ENCODE measurements at places on chromosomes 2 and 18. TPM values are rescaled to one million over a fixed set of nuclear protein-coding genes. Genes with fewer than 3 reads are reported as not detected.
A peak's percentile ranks its signal among the peaks of the same experiment; 100 is the strongest.

DNA sequence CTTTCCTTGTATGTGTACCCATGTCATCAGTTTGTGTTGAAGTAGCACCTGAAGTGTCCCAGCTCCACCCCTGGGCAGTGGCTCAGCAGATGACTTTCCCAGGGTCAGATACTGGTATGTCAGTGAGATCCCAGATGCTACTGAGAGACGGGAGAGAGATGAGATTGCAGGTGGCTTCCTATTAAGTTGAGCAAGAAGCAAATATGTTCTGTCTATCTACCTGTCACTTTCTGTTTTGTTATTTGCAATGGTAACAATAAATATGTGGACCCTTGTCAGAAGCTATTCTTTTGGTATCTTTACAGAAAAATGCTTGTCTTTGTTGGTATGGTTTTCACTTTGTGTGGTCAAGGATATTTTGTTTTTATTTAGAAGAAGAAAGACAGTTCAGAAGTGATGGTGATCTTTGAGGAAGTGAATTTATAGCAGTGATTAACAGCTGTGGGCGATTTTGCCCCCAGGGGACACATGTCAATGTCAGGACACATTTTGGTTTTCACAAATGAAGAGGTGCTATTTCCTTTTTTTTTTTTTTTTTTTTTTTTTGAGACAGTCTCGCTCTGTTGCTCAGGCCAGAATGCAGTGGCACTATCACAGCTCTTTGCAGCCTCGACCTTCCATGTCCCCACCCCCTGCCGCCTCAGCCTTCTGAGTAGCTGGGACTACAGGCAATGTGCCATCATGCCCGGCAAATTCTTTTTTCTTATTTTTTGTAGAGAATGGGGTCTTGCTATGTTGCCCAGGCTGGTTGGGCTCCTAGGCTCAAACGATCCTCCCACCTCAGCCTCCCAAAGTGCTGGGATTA is 21.4 kb downstream of the MGAT5 start:
- DNase-seq = no peak

- no peak for DNase-seq
These were observed 329.0 kb downstream of the GBX2 start for GRCh38 chr2:235839226-235839625.

DNA sequence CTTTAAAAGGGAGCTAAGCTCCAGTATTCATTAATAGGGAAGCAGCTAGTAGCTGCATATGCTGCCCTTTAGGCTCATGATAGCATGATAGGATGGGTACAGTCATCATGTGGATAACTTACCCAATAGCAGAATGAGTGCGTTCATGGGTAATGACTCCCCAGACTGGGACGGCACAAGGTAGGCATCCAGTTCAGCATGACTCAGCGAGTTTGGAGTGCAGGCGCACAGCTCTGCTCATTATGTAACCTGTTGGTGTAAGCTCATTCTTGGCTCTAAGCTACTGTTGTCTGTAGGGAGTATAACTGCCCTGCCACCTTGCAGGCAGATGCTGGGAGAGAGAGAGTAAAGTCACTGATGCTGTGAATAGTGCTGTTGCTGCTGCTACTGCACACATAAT is 209.2 kb upstream of the SYT4 start:
- DNase-seq = no peak

GRCh38 chr2:241561832-241562231 is 3.3 kb downstream of the BOK start:
- peak; percentile 70 for DNase-seq

DNA sequence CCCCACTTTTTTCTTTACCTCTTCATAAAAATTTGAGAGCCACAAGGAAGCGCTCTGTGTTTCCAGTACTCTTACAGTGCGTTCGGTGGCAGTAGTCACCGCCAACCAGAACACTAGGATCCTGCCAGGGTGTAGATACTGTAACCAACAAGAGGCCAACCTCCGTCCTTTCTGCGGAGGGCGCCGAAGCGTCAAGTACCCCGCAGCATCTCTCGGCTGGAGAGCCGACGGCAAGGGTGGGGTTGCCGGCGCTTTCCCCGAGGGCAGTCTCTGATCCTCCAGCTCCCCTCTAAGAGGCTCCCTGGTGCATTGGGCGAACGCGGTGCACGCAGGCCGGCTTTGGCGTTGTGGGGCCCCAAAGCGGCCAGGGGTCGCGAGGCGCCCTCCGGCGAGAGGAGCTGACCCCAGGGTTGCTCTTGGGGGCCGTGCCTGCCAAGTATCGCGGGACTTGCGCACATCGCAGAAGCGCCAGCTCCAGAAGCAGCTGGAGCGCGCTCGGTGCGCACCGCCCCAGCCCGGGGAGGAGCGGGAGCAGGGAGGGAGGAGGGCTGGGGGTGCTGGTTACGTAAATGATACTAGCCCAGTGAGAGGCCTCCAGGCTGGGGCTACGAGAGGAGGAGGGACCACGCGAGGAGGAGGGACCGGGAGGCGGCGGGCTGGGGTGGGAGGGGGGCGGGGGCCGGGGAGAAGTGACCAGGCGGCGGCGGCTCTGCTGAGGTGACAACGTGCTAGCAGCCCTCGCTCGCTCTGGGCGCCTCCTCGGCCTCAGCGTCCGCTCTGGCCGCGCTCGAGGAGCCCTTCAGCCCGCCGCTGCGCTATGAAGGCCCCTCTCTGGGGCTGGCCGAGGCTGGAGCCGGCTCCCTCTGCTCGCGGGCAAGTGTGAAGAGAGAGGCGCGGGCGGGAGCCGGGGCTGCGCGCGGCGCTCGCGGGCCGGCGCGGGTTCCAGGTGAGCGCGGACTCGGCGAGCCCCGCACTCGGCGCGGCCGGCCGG is at the start of gene GALNT13:
Gene GALNT13 (plus strand): TSS at position 692 of the 991 bp plus-strand sequence.
- DNase-seq = peak; percentile 93

GRCh38 chr2:101956465-101957438 is 35.0 kb upstream of the IL1R2 start:
- no peak for DNase-seq

DNA sequence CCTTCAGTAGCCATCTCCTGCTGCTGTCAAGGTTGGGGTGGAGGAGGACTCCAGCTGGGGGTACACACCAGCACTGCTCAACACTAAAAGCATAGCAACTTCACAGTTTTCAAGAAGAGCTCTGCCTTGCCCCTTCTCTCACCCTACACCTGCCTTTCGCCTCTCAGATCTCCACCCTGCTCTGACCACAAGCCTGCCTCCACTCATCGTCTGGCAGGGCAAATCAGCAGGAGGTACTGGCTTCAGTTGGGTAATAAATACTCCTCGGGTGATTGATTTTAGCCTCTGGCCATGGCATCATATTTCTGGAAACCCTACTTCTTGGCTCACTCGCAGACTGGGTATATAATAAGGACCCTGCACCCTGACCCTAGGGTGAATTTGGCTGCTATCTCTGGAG is 3.1 kb upstream of the PRKAG3 start:
- DNase-seq = no peak

GRCh38 chr2:223418131-223418530 is 184.0 kb downstream of the SCG2 start:
- DNase-seq = no peak

Gene DGKD
- total RNA-seq = 52.0 TPM

Data from dorsolateral prefrontal cortex (tissue), 122 donors.